ENCODE measurements at places on chromosomes 5 and 9. TPM values are rescaled to one million over a fixed set of nuclear protein-coding genes. Genes with fewer than 3 reads are reported as not detected.

The PCDH1 gene
- total RNA-seq = not detected

GRCh38 chr9:116099821-116100220 is 53.8 kb upstream of the PAPPA start:
- DNase-seq = no peak

DNA sequence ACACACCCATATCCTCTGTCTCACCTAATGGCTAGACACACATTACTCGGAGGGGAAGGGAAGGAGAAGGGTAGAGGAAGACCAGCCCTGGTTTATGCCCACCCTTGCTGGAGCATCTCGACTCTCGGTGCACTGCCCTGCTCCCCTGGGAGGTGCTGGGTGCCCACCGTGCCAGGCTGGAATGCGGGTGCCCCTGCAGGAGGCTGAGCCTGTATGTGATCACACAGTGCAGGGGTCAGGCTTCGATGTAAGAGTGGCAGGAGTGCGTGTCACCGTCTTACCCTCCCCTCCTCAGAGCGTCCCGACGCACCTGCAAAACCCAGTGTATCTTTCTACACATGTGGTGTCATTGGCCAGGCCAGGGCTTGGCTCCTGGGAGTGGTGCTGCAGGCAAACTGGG is 7.3 kb upstream of the ACOT12 start:
- DNase-seq = no peak

DNA sequence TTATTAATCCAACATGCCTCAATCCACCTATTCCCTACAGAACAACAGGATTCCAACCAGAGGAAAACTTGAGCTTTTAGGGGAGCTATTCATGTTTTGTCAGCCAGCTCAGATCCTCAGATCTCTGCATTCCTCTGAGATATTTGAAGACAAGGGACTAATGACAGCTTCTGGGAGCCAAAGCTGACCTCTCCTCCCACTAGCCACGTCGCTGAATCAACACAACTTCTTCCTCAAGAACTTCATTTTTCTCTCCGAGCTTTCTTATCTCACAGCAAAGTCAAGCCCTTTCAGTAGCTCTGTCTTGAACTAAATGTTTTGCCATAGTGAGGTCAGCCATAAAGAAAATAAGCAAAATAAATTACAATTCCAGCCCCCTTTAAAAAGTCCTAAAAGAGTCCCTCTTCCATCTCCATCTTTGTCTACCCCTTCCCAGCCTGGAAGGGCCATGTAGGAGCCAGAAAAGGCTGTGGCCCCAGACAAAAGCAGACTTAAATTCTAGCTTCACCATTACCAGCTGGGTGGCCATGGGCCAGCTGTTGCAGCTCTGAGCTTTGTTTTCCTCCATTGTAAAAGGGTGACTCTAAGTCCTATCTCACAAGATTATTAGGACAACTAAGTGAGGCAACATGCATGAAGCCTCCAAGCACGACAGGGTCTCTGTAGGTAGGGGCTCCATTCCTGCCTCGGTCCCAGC is 65.0 kb downstream of the HSD17B3 start:
- no peak for DNase-seq
